Cardiac fibroblast (primary cell): ENCODE measurements at places on chromosomes 6 and 20.

DNA sequence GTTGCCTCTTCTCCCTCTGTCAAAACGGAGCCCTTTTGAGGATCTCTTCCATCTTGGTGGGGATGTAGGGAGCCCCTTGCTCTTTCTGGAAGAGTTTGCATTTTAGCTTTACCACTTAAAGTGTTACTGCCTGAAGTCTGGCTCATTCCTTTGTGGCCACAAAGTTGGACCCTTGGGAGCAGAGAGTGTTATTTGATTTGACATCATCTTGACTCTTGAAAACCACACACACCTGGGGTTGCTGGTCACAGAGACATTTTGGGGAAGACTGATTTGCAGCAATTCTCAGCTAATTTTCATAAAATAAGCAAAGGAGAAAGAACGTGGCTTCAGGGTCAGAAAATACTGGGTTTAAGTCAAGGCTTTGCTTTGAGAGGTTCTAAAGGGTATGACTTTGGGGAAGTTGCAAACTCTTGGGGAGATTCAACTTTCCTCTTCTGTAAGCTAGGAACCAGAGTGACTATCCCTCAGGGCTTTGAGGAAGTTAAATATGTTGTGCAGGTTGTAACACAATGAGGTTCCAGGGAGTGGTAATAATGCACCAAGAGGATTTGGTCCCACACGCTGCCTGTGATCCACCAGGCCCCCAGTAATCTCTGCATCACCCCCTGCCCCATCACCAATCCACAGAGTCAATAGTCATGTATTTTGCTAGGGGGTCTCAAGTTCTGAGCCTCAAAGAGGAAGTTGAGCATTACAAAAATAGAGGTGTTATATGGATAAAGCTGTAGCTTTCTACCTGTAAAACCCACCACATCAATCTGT, 141.6 kb upstream of the SLC24A3 start:
- no peak for DNase-seq

DNA sequence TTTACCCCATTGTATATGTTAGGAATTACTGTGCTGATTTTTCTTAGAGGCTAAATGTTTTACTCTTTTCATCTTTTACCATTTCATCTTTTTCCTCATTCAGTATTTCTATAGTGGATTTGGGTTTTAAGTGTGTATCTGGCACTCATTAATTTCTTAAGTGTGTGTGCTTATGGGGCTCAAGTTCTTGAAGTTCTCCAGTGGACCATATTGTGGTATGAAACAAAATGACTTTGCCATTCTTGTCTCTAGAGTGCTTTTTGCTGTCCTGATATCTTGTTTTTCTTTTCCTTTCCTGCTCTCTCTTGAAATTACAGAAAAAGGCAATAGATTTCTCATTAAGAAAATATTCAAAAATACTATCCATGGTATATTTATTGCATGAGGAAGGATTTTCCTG, 123.1 kb downstream of the ARID1B start:
- DNase-seq = no peak

- no peak for DNase-seq
These were observed 6.7 kb downstream of the CCR6 start for GRCh38 chr6:167129562-167129961.

GRCh38 chr20:62609279-62609720, 33.0 kb upstream of the SLCO4A1 start:
- no peak for DNase-seq

- no peak for DNase-seq
These were observed 723 bp upstream of the SNPH start for GRCh38 chr20:1265226-1265915.

DNA sequence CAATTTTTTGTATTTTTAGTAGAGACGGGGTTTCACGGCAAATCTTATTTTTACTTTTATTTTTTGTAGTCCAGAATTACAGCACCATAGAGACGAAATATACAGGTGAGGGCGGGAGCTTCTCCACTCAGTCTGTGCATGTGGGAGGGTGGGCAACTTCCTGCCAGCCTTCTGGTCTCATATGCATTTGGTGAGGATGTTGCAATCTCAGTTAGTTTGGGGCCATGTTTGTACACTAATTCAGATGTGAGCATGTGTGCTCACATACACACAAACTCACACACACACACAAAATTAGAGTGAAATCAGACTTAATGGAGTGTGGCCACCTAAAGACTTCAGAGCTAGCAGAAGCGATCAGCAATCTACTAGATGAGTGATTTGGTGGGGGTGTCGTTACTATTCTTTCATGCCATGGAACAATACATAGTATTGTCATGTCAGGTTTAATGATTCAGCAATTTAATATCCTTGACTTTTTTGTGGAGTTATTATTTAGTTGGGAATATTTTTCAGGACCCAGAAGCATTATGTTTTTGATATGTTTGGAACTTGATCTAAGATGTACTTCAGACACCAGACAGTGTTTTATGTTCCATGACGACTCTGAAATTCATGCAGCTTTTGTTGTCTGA, 78.0 kb upstream of the BMP2 start:
- DNase-seq = no peak

DNA sequence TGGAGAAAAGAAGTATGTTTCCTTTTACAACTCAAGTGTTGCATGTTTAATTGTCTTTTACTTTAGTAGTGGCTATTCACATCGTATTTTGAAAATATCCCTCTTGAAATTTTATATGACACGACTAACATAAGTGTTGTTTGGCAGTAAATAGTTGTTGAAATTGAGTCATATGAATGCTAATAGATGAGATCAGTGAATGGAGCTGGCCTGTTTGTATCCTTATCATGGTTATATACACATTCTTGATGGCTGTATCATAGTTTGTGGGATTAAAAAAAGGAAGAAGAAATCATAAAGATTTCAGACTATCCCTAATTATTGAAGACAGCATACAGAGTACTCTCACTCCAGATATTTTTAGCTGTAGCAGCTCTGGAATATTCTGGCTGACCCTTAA, 8.2 kb upstream of the RAE1 start:
- peak; percentile 37 for DNase-seq

DNA sequence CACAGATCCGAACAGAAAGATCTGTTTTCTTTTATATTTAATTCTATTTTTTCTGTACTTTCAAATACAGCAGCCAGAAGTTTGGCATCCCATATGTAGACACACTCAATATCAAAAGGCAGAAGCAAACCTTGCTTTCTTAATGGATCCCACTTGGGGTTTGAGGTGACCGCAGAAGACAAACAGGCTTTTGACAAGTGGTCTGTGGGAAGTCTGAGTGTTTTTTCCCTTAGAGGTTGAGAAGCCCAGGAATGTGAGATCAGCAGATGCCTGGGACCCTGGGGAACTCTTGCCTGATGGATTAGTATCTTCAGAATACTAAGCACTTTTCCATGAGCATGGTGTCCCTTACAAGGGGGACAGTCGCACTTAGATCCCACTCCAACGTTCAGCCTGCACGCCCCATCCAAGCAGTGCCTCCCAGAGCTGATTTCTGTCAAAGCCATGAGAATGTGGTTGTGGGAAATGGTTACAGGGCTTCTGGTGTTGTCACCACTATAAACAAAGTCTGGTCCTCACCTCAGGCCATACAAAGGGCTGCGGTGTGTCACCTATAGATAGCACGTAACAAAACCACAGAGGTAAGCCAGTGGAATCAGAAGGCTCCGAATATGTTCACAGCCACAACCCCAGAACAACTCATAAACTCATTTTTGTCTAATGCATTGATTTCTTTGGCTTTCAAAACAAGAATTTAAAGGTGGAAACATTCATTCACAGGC, 12.7 kb downstream of the IL17F start:
- no peak for DNase-seq

GRCh38 chr6:143603455-143603854, 74.3 kb upstream of the PHACTR2 start:
- DNase-seq = no peak

- peak; percentile 44 for DNase-seq
These were observed 591 bp downstream of the IBTK start for GRCh38 chr6:82246802-82247504.

GRCh38 chr6:24614043-24614420, 32.0 kb downstream of the KIAA0319 start:
- no peak for DNase-seq

GRCh38 chr6:127471379-127472255, 12.4 kb upstream of the KIAA0408 start:
- DNase-seq = no peak

DNA sequence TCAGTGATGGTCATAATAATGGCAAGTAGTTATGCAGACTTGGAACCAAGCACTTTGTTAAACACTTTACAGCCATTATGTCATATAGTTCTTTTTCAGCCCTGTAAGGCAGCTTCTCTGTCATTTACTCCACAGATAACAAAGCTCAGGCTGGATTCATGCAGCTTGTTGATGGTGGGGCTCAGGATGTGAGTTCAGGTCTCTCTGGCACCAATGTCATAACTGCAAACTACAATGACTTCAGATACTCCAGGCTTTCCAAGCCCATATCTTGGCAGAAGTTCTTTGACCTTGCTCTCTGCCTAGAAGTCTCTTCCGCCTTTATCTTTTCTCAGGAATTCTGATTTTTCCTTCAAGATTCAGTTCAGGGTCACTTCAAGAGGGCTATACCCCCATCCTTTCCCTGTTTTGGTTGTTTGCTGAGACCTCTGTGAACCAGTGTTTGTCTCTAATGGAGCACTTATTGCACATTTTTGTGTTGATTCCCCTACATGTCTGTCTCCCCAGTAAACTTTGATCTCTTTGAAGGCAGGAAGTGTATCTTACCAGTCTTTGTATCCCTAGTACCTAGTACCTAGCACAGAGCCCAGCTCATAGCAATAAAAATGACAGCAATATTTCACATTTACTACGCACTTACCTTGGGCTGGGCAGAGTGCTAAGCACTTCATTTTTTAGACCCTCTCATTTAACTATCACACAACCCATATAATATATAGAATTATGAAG, 19.7 kb upstream of the EFHC1 start:
- no peak for DNase-seq

- peak; percentile 90 for DNase-seq
These were observed 184.2 kb downstream of the CDH4 start for GRCh38 chr20:61436283-61436666.

DNA sequence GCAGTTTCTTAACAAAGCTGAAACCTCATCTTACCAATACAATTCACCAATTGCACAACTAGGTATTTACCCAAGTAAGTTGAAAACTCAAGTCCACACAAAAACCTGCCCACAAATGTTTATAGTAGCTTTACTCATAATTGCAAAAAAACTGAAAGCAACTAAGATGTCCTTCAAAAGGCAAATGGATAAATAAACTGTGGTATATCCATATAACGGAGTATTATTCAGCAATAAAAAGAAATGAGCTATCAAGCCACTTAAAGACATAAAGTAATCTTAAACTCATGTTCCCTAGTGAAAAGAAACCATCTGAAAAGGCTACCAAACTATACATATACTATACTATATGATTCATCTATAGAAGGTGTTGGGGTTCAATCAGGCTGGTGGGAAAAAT, 179.7 kb downstream of the HACE1 start:
- no peak for DNase-seq

GRCh38 chr20:40073535-40074111, 615.4 kb downstream of the MAFB start:
- no peak for DNase-seq
